ENCODE measurements at places on chromosomes 6 and 20. TPM values are rescaled to one million over a fixed set of nuclear protein-coding genes. Genes with fewer than 3 reads are reported as not detected.

The GPLD1 gene
- 10.2 TPM for total RNA-seq

The COL12A1 gene
- 383 TPM for total RNA-seq

The POPDC3 gene
- 5.2 TPM for total RNA-seq

The MAFB gene
- 20.6 TPM for total RNA-seq

DNA sequence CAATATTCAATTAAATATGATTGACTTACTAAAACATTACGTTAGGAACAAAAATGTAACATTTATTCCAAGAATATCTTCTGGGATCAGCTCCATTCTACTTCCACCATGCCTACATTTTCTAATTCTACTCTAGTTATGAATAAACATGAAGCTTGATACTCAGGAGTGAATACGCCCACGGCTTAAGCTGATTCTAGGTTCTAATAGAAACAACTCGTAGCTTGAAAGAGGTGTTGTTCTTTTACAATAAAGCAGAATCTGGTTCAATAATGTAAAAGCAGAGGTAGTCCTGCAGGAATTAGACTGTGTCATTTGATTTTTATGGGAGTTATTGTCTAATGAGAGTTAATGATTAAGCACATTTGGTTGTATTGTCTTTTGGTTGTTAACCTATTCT lies 107.3 kb upstream of the OLIG3 start:
- no peak for DNase-seq

DNA sequence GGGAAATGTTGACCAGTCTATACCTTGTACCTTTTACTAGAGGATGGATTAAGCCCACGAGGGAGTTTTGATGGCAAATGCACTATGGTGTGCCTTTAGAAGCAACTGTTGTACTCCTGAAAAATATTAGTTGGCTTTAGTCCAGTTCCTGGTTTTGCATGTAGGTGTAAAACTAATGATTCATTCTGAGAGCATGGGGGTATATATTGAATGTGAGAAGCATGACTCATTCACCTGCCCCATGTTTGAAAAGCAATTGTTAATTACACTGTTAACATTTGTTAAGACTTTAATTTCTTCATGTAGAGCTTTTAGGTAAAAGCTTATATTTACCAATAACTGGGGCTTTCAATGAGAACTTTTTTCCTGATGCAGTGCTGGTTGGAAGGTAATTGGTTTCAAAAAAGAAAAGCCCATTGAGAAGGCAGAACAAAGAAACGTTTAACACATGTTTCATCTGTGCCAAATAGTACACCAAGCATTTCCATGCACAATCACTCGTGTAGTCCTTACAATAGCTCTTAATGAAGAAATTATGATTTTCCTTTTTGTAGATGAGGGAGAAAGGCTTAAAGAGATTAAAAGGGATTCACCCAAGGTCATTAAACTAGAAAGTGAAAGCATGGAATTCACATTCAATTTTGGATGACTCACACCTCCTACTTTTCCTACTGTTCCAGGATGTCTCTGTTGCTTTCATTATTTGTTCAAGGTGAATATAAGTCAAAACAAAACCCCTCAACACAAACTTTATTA lies 134.1 kb downstream of the CCDC170 start:
- DNase-seq, result no peak

GRCh38 chr6:108550256-108550655 lies 10.5 kb upstream of the FOXO3 start:
- DNase-seq, result no peak

- DNase-seq, result no peak
These were observed 102.7 kb downstream of the JARID2 start for GRCh38 chr6:15348528-15348927.

GRCh38 chr6:36078159-36078558 lies 50.6 kb downstream of the MAPK14 start:
- no peak for DNase-seq

DNA sequence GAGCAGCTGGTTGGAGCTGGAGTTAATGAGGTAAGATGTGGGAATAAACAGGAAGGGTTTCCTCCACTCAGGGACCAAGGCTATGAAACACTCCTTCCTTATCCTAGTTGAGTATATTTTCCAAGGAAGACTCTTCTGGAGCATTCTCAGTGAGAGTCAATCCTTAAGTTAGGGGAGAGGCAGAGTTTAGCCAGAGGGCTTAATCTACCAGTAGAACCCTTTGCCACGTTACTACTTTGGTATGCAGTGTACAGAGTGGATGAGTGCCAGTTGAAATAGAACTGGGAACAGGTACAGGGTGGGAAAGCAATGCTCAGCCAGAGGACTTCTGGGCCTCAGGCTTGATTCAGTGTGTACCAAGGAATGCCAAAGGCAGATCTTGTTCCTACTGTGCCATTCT lies 114.3 kb downstream of the UBE3D start:
- no peak for DNase-seq

DNA sequence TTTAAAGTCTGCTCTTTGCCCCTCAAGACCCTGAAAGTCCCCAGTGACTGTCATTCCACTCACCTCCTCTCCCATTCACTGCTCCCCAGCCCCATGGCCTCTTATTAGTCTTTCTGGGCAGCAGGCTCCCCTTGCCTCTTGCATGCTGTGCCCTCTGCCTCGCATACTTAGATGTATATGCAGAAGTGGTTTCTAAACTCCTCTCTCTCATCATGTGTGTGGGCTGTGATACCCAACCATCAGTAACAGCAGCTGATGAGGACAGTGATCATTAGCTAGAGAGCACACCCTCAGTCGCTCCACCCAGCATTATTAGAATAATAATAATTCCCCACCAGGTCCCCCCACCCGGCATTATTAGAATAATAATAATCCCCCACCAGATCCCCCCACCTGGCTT lies 14.5 kb downstream of the PKIG start:
- no peak for DNase-seq
